ENCODE measurements at places on chromosomes 2 and 18.
A peak's percentile ranks its signal among the peaks of the same experiment; 100 is the strongest.

GRCh38 chr2:173410579-173410978 is 55.9 kb downstream of the CDCA7 start:
- DNase-seq = no peak

- DNase-seq = no peak
Measured at GRCh38 chr18:7696780-7697179, 129.7 kb downstream of the PTPRM start.

DNA sequence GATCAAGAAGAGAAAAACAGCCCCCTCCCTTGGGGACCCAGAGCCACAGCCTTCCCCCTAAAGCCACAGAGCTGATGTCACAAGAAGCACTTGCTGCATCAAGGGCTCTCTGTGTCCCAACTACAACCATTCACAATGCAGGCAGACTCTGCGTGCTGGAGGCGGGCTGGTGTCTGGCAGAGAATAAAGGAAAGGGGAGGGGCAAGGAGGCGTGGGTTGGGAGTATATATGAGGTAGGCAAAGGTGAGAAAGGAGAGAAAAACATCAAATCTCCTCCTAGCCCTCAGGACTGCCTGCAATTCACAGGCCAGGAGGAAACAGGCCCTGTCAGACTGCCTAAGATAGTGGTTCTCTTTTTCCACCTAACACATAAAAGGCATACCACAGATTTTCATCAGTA is 48.8 kb upstream of the IHH start:
- no peak for DNase-seq

DNA sequence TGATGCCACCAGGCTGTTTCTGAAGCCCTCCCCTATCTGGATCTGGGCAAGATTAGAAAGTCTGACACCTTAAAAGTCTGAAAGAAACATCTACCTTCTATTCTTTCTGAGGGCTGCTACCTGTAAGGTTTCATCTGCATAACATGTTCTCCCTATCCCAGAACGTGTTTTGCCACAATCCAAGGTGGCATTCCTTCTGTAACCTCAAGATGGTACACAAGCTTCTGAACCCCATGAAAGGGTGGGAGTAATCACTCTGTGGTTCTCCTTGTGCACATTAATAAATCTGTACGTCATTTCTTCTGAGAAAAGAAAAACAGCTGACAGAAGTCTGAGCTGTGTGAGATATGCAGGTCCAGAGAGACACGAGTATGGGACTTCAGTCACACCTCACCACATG is 41.8 kb upstream of the MSH6 start:
- no peak for DNase-seq

- peak; percentile 41 for DNase-seq
Measured at GRCh38 chr2:233100192-233100998, 40.3 kb downstream of the INPP5D start.

All from activated effector memory CD4-positive, alpha-beta T cell treated with Interleukin-2 at 50 U/mL for 16 hours (primary cell).